ENCODE measurements at places on chromosomes 4 and X.

DNA sequence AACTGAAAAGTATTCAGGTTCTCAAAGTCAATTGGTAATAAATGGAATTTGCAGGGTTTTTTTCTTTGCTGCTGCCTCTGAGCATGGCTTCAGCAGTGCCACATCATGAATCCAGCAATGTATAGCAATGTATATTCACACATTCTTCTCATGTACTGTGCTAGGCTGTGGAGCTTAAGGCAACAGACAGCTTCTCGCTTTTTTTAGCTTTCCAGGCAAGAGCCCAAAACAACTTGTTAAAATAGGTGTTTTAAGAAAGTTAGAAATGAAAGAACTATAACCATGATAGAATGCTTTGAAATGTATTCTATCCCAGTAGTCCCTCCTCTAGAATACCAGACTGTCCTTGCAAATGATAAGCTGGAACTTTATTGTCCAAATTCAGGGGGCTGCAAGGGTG, 30.4 kb downstream of the SMIM43 start:
- DNase-seq, result no peak

- no peak for DNase-seq
These were observed 22.8 kb downstream of the AGA start for GRCh38 chr4:177419434-177419833.

DNA sequence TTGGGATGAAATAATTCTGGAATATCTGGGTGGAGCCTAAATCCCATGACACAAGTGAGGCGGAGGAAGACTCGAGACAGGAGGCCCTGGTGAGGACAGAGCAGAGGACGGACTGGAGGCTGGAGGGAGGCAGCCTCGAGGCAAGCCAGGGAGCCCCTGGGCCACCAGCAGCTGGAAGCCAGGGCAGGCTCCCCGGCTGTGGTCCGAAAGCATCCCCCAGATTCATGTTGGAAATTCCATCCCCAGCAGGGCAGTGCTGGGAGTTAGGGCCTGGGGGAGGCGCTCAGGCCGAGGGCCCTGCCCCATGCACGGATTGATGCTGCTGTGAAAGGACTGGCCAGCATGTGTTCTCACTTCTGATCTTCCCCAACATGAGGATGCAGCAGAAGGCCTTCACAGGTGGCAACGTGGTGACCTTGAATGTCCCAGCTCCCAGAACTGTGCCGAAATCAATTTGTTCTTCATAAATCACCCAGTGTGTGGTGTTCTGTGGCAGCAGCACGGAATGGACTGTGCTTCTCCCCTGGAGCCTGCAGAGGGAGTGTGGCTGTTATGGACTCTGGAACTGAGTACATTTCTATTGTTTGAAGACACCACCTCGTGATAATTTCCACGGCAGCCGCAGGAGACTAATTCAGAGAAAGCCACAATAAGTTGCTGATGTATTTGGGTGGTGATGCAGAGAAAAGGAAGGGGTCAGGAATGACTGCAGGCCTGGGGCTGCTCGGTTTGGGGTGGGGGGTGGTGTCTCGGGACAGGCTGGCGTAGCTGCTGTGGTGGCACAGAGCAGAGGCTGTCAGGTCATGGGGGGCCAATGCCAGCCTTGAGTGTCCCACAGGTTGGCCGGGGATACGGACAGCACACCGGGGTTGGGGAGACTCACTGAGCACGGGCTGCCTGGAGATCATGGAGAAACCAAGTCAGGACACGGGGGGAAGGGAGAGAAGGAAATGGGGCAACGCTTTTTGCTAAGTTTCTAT, 56.9 kb downstream of the PCGF3 start:
- no peak for DNase-seq

DNA sequence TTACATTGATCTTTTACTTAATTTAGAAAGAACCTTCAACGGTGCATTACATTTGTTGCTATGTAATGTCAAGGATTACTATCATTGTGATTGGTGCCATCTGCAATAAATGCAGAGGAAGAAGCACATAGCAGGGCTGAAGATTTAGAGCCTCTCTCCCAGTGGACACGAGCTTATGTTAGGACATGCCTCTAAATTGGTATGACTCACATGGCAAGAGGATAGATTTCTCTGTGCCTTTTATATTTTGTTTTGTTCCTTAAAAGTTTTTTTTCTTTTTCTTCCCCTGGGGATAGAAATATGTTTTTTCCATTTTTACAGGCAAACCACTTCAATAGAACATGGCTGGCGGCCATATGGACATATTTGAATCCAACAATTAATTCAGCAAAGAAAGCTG, 205.0 kb upstream of the HAND2 start:
- DNase-seq, result no peak

GRCh38 chr4:145252190-145252589, 71.8 kb upstream of the OTUD4 start:
- DNase-seq, result no peak

DNA sequence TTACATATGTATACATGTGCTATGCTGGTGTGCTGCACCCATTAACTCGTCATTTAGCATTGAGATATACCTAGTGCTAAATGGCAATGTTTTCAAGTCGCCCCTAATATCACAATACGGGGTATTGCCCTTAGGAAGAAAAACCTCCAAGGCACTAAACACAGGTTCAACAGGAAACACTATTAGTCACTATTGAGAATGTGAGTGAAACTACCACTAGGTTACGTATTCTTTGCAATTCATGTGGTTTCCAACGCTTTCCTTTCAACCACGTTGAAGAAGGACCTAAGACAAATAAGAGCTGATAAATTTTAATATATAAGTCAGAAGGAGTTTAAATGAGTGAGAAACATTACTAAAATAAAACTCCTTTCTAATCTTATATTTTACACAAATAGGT, 134.7 kb upstream of the SPANXN4 start:
- no peak for DNase-seq
